Testis (tissue), 5 donors: ENCODE measurements at places on chromosomes 1 and 21.

- no peak for DNase-seq
Measured at GRCh38 chr1:164180824-164181223, 378.2 kb upstream of the PBX1 start.

GRCh38 chr1:59692591-59692990 lies 122.2 kb upstream of the HOOK1 start:
- no peak for DNase-seq

- DNase-seq: no peak
Measured at GRCh38 chr1:246114369-246114768, 392.7 kb downstream of the SMYD3 start.

GRCh38 chr1:18142969-18143368 lies 35.4 kb downstream of the IGSF21 start:
- DNase-seq: no peak

- DNase-seq: no peak
Measured at GRCh38 chr1:238466459-238466858, 575.7 kb upstream of the ZP4 start.
